ENCODE measurements at places on chromosomes 4 and X. TPM values are rescaled to one million over a fixed set of nuclear protein-coding genes. Genes with fewer than 3 reads are reported as not detected.

- no peak overlapping the region for H3K27ac ChIP-seq
- no peak for DNase-seq
- H3K4me3 ChIP-seq = no peak overlapping the region
- no peaks in the 10 kb centered on the region for H3K36me3 ChIP-seq
- H3K27me3 ChIP-seq = no peaks in the 10 kb centered on the region
Observed at GRCh38 chrX:22634083-22634482, 361.4 kb downstream of the CBLL2 start.

DNA sequence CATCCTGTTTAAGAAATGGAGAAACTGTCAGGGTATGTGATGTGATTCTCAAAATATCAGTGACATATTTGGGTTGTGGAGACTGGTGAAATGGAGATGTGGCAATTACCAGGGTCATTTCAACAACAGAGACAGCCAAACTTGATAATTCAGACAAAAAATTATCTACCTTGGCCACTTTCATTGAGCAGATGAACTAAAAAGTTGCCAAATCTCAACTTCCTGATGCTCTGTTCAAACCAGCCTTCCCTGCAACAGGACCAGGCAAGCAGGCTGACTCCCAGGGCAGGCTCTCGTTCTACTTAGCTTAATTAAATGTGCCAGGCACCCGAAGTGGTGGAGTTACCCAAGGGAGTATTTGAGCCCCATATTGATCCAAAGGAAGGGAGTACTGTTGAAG is 199.6 kb downstream of the AFF2 start:
- no peak overlapping the region for H3K4me3 ChIP-seq
- H3K36me3 ChIP-seq = no peaks in the 10 kb centered on the region
- no peaks in the 10 kb centered on the region for H3K4me1 ChIP-seq
- H3K27ac ChIP-seq = no peak overlapping the region
- no peaks in the 10 kb centered on the region for H3K27me3 ChIP-seq
- no peak for DNase-seq

MYOZ2 gene
- total RNA-seq = not detected

AKAP14 gene
- total RNA-seq = not detected

CSAG1 gene
- not detected for total RNA-seq
